ENCODE measurements at places on chromosomes 11 and 22. TPM values are rescaled to one million over a fixed set of nuclear protein-coding genes. Genes with fewer than 3 reads are reported as not detected.

AIP gene
- 172 TPM for total RNA-seq

SCGB1D2 gene
- total RNA-seq: not detected

MRGPRE gene
- total RNA-seq: not detected

DNA sequence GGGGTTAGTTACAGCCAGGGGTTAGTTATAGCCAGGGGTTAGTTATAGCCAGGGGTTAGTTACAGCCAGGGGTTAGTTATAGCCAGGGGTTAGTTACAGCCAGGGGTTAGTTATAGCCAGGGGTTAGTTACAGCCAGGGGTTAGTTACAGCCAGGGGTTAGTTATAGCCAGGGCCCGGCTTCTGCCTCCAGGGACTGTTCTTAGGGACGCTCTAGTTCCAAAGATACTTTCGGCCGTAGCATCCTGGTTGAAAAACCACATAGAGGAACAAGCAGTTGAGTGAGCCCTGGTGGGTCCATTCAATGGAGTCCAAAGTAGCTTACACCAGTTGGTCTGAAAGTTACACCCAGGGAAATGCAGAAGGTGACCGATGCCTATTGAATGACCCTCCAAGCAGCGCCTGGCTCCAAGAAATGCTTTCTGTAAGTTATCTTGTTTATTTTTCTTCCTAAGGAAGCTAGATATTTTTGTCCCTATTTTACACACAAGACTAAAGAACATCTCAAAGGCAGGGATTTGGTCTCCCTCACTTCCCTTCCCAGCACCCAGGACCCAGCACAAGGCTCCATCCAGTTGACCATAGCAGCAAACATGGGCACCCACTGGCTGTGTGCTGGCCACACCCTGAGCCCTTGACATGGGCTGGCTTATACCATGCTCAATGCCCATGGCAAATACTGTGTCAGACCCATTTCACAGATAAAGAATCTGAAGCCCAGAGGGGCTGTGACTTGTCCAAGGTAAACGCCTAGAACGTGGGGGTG, 49.7 kb upstream of the SHISAL1 start:
- DNase-seq: no peak

GRCh38 chr11:68012843-68013610, 2.9 kb downstream of the ALDH3B1 start:
- DNase-seq: no peak

All from activated T-cell treated with anti-CD3 and anti-CD28 coated beads, Interleukin-2, amount 50 U/mL, for 72 hours (primary cell).